ENCODE measurements at places on chromosomes 12 and 14.

- DNase-seq = no peak
Measured at GRCh38 chr12:110844551-110845338, 2.0 kb upstream of the CCDC63 start.

DNA sequence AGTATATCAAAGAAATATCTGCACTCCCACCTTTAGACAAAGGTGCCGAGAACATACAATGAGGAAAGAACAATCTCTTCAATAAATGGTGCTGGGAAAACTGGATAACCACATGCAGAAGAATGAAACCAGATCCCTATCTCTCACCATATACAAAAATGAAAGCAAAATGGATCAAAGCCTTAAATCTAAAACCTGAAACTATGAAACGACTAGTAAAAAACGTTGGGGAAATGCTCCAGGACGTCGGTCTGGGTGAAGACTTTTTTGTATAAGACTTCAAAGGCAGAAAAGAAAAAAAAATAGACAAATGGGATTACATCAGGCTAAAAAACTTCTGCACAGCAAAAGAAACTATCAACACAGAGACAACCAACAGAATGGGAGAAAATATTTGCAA is 83.8 kb downstream of the PPM1A start:
- DNase-seq = no peak

DNA sequence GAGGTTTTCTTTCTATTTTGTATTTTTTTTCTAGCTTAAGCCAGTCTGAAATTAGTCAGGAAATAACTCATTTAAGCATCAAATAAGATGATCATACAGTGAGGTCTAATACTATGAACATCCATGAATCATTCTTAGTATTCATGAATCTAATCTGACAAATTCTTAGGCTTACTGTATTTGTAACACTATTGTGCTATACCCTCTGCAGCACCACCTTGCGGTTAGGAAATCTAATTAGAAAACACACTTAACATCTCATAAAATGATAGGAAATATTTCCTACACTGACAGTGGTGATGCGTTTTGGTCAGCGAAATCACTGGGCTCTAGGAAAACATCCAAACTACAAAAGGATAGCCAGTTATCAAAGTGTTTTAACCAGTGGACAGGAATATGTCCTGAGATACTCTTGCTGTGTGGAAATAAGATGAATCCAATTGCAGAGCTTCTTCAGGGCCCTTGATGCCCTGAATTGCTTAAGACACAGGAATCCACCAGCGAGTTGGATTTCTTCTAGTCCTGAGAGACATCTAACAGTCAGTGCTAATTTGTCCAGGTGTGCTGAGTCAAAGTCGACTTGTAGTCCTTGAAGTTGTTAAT is 109.3 kb upstream of the MYF6 start:
- no peak for DNase-seq

DNA sequence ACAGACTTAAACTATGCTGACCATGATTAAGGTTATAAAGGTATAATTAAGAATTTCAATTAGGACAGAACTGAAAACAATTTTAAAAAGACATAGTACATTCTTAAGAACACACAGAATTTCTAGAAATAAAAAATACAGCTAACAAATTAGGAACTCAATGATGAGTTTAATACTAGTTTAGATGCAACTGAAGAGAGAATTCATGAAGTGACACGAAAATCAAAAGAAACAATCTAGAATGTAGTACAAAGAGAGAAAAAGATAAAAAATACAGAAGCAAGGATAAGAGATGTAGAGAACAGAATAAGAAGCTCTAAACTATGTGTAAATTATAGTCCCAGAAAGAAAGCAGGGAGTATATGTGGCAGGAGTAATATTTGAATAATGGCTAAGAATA is 187.8 kb upstream of the KRR1 start:
- DNase-seq = no peak

DNA sequence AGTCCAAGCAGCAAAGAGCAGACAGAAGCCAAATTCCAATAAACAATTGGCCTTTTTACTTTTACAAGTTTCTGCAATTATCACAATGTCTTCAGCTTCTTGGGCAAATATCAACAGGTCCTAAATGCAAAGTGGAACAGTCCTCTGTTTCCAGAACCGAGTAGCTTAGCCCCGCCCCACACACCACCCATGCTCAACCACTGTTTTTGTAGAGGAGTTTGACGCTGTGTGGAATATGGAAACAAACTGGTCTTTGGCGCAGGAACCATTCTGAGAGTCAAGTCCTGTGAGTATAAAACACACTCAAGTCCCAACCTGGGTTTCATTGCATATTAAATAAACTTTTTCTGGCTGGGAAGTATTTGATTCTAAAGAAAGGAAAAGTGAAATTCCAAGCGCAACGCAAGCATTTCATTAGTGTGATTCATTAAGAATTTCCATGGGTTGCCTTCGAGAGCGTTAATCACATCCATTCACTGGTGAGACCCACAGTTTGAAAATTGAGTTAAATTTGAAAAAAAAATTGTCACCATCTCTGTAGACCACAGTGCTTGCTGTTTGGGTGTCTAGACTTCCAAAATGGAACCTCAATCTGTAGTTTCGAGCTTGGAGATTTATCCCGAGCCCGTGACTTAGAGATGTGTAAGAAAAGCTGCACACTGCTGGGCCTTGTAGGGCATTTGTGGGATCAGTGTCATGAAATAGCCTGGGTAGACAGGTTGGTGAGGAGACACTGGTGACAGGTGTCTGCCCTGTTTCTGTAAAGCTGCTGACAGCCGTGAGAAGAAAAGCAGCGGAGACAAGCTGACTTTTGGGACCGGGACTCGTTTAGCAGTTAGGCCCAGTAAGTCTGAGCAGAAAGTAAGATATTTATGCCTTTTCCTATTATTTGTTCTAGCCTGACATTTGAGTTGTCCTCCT is 96.1 kb downstream of the DAD1 start:
- no peak for DNase-seq

- DNase-seq = peak; percentile 23
Measured at GRCh38 chr14:78005325-78005724, 164.8 kb upstream of the NRXN3 start.

- DNase-seq = no peak
Measured at GRCh38 chr14:21680072-21680471, 6.5 kb upstream of the OR4E1 start.

- no peak for DNase-seq
Measured at GRCh38 chr12:94079566-94080340, 68.6 kb upstream of the PLXNC1 start.

GRCh38 chr14:94115631-94116030 is 5.1 kb downstream of the IFI27 start:
- DNase-seq = no peak

DNA sequence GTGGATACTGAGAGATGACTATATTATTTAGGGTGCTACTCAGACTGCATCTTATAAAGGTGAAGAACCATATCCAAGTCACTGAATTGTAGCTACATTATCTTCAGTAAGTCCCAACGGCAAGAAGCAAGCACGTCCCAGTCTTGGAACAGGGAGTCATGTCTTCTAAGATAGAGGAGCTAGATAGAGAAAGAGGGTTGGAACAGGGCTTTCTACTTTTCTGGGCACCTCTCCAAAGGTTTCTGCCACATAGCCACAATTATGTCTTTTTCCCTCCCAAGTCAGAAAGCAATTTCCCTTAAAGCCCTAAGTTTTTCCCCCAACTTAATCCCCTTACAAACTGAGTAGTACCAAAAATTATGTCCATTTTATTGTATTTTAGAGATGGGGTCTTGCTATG is 22.4 kb downstream of the MAPK1IP1L start:
- DNase-seq = no peak

GRCh38 chr14:90599339-90599738 is 202.5 kb downstream of the CALM1 start:
- no peak for DNase-seq

- DNase-seq = no peak
Measured at GRCh38 chr14:70770490-70770889, 38.8 kb downstream of the MAP3K9 start.

DNA sequence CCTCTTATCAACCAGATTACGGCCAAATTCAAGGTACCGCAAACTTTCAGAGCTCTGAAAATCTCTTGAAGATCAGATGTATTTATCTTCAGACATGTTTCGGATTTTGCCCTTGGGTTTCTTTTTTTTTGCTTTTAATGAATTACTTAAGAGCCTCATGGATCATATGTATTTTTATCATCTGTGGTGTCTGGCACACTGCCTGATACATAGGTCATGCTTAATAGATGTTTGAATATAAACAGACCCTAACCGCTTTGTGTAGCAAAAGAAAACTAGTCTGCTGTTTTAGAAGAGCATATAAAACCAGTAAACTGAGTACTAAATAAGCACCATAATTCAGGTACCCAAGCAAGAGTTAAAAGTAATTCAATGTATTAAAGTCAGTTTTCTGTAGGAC is 20.1 kb upstream of the TBK1 start:
- no peak for DNase-seq

- no peak for DNase-seq
Measured at GRCh38 chr12:41460906-41461305, 272.8 kb downstream of the PDZRN4 start.

- no peak for DNase-seq
Measured at GRCh38 chr12:77645966-77646598, 184.6 kb upstream of the NAV3 start.

DNA sequence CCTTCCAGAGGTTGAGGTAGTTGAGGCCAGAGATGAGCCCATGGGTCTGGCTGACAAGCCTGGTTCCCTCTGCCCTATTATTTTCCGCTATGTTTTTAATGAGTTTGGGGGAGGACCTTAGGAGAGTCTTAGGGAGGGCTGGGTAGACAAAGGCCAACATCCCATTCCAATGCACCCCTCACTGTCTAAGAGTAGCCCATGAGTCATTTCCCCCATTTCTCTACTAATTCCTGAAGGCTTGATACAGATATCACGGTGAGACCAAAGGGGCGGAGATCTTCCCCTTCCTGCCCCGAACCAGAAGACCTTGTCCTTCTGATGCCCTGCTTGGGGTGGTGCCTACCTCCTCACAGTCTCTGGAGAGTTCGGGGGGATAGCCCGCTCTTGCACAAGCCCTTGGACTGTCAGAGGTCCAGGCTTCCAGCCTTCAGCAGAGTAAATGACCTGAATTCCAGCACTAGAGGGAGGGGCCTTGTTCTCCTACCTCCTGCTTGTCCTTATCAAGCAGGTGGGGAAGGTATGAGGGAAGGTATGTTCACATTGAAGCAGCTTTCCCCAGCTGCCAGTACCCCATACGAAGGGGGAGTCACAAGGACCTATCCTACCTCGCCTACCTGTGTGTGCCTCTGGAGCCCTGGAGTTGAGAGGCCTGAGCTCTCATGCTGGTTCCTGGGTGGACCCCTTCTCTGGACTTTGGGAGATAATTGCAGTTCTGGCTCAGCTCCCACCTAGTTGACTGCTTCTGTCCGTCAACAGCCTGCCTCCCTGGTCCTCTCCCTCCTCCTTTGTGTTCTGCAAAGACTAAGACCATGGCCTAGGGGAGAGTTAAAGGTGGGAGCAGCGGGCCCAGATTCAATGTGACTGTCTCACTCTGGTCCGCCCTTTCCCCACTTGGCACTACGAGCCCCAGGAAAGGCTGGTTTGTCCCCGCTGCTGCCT is 3.7 kb downstream of the PSMB11 start:
- DNase-seq = no peak

- no peak for DNase-seq
Measured at GRCh38 chr14:71574976-71575375, 357.3 kb upstream of the RGS6 start.

DNA sequence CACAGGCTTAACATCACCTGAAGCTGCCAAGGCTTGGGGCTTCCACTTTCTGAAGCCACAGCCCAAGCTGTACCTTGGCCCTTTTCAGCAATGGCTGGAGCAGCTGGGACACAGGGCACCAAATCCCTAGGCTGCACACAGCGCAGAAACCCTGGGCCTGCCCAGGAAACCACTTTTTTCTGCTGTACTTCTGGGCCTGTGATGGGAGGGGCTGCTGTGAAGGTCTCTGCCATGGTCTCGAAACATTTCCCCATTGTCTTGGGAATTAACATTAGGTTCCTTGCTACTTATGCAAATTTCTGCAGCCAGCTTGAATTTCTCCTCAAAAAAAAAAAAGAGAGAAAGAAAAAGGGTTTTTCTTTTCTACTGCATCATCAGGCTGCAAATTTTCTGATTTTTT is 219.1 kb downstream of the RPL10L start:
- DNase-seq = no peak

DNA sequence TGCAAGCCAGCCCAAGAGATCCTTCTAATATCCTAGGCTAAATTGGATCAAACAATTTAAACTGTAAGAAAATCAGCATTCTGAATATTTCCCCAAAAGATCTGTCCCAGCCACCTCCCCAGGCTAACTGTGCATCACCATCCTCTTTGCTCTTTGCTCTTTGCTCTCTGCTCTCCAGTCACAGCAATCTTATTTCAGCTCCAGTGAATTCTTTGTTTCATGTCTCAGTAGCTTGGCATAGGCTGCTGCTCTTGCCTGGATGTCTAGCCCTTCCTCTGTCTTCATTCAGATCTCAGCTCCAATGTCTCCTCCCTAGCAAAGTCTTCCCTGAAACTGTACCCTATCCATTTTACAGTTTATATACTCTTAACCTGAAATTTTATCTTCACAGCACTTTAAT is 399.8 kb upstream of the USP15 start:
- DNase-seq = no peak

GRCh38 chr12:5966486-5967095 is 21.5 kb upstream of the ANO2 start:
- DNase-seq = no peak

GRCh38 chr14:90373887-90374286 is 22.9 kb upstream of the CALM1 start:
- DNase-seq = no peak

DNA sequence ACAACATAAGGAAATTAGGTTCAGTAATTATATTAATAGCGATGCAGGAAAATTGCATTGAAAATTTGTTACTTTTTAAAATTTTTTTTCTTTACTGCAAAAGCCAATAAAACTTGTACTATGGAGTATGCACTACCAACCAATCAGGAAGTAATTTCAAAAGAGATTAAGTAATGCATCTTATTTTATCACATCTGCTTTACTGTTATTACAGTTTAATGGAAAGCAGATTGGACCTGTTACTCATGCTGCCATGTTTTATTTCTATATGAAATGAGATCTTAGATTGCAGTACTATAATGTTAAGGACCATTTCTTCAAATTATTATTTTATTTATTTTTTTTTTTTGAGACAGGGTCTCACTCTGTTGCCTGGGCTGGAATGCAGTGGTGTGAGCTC is 1.7 kb upstream of the STRN3 start:
- DNase-seq = no peak

DNA sequence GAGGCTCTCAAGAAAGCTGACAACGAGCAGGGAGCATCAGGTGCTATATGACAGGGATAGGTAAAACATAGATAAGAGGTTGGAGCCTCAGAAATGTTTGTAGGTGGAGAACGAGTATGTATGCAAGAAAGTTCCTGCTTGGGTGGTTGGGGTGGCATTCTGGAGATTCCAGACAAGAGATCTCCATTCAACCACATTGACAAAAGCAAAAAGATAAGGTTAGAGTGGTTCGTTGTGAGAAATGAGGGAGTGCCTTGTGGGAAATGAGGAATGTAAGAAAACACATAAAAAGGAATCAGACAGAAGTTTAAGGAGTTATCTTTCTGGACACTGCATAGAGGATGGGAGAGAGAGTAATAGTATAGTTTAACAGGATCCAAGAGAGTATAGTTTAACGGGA is 290.3 kb downstream of the DPF3 start:
- no peak for DNase-seq

Measured in NCI-H146 (cell line).